Activated CD8-positive, alpha-beta memory T cell treated with anti-CD3 and anti-CD28 coated beads, Interleukin-2, amount 50 U/mL, for 48 hours (primary cell): ENCODE measurements at places on chromosomes 1 and 21.

DNA sequence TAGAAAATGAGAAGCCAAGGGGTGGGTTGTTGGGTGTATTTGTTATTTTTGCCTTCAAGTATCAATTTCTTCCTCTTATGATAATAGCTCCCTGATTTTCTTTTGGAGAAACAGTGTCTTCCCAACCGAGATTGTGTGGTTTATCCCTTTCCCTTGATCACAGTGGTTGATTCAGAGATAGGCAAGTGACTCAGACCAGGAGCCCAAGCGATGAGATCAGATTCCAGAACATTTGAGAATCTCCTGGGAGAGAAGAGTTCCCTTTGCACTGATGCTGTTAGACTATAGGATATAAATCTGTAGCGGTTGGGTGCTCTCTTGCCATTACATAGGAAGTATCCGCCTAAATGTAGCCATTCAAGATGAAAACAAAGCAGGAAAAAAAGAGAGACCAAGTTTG, 90.1 kb upstream of the WDR26 start:
- DNase-seq, result no peak

DNA sequence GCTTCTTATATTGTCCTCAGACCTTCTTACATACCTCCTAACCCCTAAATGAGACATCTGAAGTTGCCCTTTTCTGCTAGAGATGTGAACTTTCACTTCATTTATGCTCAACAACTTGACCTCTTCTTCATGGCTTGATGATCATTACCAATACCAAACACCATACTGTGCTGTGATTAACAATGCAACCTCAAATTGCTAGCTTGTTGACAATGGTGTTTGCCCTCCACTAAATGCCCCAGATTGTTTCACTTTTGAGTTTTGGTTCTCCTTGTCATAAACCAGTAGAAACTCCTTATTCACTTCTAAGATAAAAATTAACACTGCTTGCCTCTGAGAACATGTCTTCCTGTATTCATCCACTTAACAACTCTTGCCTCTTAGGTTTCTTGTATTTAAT, 5.6 kb downstream of the JAK1 start:
- no peak for DNase-seq

GRCh38 chr1:15120251-15120945, 33.1 kb upstream of the TMEM51 start:
- no peak for DNase-seq

- DNase-seq, result no peak
Observed at GRCh38 chr21:38319781-38320180, 63.0 kb downstream of the KCNJ15 start.

GRCh38 chr1:3821447-3821846, 25.1 kb upstream of the LRRC47 start:
- no peak for DNase-seq

DNA sequence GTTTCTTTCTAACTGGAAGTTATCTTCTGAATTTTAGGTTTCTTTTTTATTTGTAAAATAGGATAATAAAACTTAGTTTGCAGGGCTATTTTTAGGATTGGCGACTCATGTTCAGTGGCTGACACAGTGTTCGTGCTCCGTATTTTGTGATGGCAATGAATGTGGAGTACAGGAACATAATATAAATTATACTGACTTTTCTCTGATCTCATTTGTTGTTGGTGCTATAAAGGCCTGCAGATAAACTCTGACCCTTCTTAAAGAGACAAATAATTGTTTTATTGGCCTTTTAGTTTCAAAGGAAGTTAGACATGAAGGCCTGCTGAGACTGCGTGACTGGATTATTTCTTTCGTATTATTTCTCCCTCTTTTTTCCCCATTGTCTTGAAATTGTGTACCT, 339.6 kb downstream of the PDE4B start:
- no peak for DNase-seq

DNA sequence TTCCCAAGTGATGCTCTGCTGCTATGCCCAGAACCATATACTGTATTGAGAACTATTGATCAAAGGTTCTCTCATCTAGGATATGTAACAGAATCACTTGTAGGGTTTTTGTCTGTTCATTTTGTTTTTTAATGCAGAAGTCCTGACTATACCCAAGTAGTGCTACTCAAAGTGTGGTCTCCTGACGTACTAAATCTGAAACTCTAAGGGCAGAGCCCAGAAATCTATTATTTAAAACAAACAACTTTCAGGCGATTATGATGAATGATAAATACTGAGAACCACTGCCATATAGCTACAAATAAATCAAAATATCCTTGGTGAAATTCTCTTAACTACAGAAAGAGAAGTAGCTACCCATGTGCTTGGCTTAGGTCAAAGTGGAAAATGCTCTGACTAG, 10.1 kb downstream of the ZZZ3 start:
- DNase-seq, result no peak

GRCh38 chr21:42554251-42554961, 40.8 kb downstream of the SLC37A1 start:
- DNase-seq, result no peak

- no peak for DNase-seq
Observed at GRCh38 chr1:94773296-94773809, 46.8 kb upstream of the SLC44A3 start.

DNA sequence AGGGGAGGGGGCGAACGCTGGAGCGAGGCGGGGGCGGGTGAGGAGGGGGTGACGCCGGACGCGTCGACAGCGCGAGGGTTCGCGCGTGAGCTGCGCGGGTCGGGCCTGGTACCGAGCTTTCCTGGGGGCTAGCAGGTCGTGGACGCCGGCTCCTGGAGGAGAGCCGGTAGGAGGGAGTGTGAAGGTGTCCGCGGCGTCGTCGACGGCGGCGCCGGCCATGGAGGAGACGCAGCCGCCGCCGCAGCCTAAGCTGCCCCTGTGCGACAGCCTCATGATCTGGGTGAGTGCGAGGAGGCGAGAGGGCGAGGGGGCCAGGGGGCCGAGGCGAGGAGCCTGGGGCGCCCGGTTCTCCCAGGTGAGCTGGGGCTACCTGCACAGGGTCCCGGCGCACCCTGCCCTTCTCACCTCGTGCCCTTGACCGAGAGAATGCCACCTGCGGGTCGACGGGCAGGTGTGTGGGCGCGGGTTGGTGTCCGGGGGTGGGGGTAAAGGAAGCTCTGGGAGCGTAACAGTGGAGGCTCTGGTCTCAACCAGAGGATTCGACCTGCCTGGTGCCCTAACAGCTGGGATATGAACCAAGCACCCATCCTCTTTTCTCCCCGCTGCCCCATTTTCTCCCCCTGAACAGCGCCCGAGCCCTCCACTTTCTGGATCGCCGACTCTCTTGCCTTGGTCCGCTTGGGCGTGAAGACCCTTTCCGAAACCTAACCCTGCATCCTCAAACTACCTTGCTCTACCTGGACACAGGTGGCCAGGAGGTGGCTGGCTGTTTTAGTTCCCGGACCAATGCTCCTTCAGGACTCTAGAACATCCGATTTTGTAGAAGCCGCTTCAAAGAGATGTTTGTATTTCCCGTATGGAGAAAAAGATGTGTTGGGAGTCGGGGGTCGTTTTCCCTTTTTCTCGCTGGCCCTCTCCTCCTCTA, at the start of gene HOOK1:
TSS of gene HOOK1 (plus strand) at position 49 of the 925 bp plus-strand sequence. CDS start at position 218, 169 bp downstream.
- no peak for DNase-seq

- no peak for DNase-seq
Observed at GRCh38 chr1:225921734-225922709, 2.0 kb downstream of the PYCR2 start.

GRCh38 chr1:111886741-111887140, 102.7 kb downstream of the KCND3 start:
- DNase-seq, result no peak

GRCh38 chr1:76585980-76586674, 281.2 kb upstream of the ST6GALNAC5 start:
- DNase-seq, result no peak

DNA sequence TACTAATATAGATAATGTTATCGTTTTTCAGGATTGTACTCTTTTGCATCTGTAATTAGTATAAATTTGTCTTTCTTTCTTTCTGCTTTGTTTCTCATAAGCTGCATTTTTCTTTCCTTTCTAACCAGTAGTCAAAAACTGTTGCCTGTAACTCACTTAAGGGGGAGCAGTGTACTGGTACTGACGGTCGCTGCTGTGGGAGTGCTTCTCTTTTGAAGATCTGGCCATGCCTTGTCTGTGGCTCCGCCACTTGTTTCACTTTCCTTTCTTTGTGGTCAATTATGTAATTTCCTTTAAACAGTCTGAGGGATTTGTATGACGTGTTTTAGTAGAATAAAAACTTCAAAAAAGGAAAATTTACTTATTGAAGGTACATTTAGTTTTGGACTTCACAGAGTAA, 37.0 kb downstream of the MIA3 start:
- DNase-seq, result peak; percentile 67

DNA sequence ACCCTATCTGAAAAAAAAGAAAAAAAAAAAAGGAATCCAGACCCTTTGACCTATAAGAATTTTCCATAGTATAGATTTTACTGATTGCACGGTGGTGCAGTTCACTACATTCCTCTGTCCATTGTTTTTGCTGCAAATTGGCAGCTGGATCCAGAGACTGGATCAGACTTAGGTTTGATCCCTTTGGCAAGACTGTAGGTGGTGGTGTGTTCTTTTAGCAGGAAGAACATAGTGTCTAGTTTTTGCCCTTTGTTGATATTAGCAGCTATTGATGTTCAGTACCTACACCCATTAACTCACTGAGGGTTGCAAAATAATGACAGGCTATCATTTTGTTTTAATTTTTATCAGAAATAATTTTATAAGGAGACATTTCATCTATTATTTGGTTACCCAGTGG, 37.1 kb downstream of the OSBPL9 start:
- DNase-seq, result no peak

GRCh38 chr21:38355992-38356781, 99.4 kb downstream of the KCNJ15 start:
- DNase-seq, result peak; percentile 89

- DNase-seq, result no peak
Observed at GRCh38 chr1:21794656-21795055, 11.7 kb upstream of the USP48 start.

DNA sequence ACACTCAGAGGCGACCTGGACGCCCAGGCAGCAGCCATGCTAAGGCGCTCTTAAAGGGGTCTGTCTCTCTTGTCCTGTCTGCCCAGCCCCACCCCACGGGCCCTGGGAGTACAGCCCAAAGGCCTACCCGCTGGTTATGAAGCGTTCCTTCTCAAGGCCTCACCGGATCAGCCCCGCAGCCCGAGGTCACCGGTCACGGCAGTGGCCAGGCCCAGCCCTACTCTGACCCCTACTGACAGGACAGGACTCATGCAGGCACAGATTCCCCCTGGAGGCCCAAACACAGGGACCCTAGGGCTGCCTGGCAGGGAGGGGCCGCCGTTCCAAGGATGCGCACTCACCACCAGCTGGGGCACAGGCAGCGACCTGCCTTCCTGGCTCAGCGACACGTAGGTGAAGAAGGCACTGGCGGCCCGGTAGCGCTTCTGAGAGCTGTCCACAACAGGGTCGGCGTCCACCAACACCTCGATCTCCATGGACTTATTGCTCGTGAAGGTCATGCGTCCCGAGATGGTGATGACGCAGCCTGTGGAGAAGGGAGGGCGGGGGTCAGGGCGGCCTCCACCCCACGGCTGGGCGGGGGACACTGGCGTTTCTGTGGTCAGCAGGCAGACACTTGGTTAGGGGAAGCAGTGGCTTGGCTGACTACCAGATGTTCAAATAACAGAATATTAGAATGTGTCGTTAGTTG, 20.0 kb upstream of the GPR153 start:
- no peak for DNase-seq

DNA sequence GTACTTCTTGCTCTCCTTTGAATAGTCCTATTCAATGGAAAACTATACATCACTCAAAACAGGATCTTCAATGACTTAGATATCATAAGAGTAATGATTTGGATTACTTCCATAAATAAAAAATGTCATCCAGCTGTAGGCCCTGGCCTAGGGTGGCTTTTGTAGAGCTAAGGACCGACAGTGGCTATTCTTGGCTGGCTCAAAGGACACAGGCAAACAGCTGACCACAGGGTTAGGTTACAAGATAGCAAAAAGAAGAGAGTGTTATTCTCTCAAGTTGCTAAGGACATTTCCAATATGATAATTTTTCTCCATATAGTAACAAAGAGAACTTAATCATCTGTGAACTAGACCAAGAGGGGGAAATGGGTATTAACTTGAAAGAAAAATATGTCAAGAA, 495.1 kb downstream of the PLPP3 start:
- DNase-seq, result no peak

- DNase-seq, result no peak
Observed at GRCh38 chr1:89802841-89803240, 18.0 kb upstream of the LRRC8D start.

- DNase-seq, result no peak
Observed at GRCh38 chr1:11422686-11423085, 56.3 kb upstream of the DISP3 start.
